Dermis microvascular lymphatic vessel endothelial cell (primary cell): ENCODE measurements at places on chromosomes 6 and 20.
A peak's percentile ranks its signal among the peaks of the same experiment; 100 is the strongest.

- no peak for DNase-seq
Measured at GRCh38 chr20:53212018-53212417, 239.9 kb downstream of the TSHZ2 start.

GRCh38 chr6:81816380-81816779 is 63.9 kb upstream of the TENT5A start:
- no peak for DNase-seq

DNA sequence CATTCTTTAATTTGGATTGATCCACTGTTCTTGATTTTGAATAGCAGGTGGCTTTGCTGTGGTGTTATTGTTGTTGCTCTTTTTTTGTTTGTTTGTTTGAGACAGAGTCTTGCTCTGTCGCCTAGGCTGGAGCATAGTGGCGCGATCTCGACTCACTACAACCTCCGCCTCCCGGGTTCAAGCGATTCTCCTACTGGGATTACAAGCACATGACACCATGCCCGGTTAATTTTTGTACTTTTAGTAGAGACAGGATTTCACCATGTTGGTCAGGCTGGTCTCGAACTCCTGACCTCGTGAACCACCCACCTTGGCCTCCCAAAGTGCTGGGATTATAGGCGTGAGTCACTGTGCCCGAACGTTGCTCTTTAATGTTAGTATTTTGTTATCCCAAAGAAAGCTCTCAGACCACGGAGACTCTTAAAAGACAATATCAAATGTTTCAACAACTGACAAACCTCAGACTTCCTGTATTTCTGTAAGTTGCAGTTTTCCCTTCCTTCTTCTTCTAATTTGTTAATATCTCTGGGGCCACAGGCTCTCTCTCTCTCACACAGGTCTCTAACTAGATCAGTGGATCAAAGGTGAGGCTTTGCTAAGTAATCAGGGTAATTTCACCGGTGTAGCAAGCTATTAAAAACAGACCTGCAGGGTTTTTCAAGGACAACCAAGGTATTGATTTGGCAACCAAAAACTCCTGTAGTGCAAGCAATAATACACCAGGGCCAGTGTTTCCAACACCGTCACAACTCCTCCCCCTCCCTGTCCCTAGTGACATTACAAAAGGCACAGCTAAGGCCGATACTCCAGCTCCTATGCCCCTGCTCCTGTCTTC is 48.8 kb upstream of the ZNF217 start:
- no peak for DNase-seq

DNA sequence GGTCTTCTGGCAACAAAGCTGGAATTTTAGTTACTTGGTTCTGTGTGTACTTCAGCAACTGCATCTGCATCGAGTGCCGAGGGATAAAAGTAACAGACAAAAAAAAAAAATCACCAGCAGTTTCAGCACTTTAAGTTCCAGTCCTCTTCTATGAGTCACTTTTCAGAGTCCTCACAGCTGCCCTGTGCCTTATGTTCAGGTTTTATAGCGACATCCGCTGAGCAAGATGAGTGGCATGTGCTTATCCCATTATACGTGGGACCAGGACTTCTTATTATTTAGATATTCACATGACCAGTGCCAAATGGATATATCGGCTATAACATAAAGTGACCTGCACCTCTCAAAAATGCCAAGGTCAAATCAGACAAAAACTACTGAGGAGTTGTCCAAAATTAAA is 242.9 kb downstream of the FOXA2 start:
- DNase-seq, result no peak

DNA sequence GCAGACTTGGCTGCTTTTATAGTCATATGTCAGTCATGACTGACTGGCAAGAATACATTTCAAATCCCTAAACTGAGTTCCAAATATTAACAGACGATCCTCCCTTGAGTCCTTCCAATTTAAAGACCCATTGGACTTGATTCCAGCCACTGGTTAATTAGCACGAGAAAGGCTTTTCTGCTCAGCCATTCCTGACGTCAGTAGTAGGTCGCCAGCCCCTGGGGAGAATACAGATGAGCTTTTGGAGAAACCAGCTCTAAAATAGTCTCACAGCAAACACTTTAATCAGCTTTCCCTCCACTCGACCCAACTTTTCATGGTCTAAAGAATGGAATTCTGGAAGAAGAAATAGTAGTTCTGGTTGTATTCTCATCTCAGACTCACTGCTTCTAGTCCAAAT is 91.6 kb downstream of the SLC22A3 start:
- DNase-seq, result no peak

DNA sequence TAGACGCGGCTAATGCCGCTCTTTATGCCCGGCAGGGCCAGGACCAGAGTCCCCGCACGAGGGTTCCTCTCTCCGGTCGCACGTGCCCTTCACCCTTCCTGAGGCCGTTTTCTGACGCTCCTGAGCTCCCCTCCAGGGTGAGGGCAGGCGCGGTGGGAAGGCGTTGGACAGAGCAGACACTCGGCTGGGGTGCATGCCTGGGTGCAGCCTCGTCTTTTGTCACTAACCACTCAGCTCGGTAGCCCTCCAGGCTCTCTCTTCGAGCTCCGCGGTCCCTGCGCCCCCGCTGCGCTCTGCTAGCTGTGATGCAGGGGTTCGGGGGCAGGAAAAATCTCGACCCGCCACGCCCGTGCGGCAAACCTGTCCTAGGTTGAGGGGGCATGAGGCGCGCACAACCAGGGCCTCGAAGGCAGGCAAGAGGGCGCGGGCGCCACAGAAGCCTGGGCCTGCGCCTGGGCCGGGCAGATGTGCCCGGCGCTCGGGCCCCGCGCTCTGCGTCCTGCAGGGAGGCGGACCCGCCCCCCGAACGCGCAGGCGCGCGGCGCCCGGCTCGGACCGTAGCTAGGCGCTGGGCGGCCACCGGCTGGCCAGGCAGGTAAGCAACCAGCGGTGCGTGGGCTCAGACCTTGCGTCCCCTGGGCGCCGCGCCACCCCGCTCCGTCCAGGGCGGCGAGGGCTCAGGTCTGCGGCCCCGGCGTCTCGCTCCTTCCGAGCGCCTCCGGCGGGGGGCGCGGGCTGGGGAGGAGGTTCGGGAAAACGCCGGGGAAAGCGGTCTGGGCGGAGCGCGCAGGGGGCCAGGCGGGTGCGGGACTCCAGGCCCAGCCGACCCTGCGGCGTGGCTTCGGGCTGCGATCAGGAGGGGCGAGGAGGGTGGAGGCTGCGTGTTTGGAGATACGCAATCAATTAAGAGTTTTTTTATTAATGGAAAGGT is at the start of gene L3MBTL1:
TSS of gene L3MBTL1 (plus strand) at position 548 of the 931 bp plus-strand sequence. CDS start 5,807 bp downstream, outside the sequence.
- peak; percentile 54 for DNase-seq

GRCh38 chr6:49933526-49933925 is 30.4 kb downstream of the DEFB114 start:
- no peak for DNase-seq

GRCh38 chr20:38825901-38826625 is 20.6 kb downstream of the PPP1R16B start:
- DNase-seq, result peak; percentile 91
